T-helper 17 cell (primary cell): ENCODE measurements at places on chromosomes 3 and 15. TPM values are rescaled to one million over a fixed set of nuclear protein-coding genes. Genes with fewer than 3 reads are reported as not detected.

DNA sequence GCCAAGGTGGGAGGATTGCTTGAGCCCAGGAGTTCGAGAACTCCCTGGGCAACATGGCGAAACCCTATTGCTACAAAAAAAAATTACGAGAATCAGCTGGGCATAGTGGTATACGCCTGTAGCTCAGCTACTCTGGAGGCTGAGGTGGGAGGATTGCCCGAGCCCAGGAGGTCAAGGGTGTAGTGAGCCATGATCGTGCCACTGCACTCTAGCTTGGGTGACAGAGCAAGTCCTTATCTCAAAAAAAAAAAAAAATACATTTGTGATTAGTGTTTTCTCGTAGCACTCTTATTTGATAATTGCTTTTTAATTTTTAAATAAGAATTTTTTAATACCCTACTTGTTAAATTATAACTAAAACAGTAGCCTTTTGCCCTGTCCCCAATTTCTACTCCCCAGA lies 18.4 kb downstream of the IREB2 start:
- no peak for DNase-seq

DNA sequence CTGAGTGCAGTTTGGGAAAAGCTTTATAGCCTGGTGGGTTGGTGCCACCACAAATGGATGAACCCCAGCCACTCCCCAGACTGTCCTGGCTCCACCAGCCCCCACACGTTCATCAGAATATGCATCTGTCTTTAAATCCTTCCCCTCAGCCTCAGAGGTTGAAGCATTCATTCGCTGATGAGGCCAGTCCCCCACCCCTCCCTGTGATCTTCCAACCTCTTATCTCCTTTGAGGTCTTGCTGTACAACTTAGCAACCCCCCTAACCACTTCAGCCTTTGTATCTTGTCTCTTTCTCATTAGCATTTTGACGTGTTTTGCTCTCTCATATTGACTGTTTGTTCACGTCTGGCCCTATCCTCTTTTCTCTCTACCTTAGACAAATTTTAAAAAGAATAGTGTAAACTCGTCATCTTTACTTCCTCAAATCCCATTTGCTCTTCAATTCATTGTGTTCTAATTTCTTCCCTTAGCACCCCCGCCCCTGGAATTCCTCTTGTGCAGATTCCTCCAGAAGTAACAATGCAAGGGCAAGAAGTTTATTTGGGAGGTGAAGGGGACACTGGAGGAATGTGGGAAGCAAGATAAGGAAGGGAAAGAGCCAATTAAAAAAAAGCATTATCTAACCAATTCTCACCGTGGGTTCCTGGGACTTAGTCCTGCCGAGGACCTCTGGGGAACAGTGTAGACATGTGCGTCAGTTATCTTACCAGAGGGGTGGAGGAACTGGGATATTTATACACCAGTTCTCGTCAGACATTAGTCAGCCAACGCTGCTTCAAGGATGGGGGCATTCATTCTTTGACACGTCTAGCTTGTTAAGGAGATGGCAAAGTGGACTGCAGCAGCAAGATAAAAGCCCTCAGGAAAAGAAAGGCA lies 38.6 kb downstream of the MOBP start:
- no peak for DNase-seq

DNA sequence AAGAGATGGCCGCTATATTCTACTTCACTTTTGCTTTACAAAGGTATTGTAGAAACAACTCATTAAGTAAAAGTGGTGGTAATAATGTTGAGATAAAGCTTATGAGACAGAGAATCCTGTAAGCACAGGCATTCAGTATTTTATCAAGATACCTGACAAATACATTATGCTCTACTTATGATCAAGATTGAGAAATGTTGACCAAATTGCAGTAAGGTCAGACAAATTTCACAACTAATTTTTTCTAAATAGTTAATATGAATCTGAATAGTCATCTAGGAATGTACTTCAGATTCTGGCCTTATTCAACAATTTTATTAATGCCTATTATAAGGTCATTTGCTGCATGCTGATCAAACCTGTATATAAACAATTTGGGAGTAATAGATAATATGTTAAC lies 95.1 kb upstream of the MBNL1 start:
- no peak for DNase-seq

DNA sequence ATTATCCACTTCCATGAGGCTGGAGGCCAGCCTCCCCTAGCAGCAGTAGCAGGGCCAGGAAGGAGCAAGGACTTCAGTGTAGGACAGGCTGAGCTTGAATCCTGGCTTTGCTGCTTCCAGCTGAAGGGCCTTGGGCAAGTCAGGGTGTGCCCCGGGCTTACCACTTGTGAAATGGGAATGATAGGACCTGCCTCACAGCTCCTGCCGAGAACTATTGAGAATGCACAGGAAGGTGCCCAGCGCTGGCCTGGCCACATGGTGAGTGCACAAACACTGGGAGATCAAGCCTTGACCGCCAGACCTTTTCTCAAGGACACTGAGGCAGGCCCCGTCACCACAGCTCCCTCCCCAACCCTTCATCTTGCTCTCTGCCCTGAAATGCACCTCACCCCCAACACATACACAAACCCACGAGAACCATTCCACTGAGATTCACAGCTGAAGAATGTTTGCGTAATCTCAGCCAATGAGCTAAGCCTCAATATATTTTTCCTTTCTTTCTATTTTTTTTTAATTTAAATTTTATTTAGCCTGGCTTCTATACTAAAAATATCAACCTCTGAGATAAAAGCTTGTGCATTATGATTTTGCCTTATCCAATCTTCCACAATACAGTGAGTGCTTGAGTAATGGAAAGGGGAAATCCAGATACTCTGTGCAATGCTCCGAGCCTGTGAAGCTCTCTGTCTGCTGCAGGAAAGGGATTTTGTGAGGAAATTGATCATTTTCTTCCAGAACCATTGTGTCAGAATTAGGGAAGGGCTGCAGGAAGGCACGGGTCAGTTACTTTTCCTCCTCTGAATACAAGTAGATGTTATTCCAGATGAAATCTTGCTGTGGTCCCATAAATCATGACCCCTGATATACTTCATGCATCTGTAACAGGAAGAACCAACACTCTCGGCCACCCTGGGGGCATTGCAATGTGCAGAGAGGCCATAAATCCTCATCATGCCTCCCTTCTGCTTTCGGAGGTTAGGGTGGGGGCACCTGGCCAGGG lies 193.9 kb downstream of the TLE3 start:
- no peak for DNase-seq

DNA sequence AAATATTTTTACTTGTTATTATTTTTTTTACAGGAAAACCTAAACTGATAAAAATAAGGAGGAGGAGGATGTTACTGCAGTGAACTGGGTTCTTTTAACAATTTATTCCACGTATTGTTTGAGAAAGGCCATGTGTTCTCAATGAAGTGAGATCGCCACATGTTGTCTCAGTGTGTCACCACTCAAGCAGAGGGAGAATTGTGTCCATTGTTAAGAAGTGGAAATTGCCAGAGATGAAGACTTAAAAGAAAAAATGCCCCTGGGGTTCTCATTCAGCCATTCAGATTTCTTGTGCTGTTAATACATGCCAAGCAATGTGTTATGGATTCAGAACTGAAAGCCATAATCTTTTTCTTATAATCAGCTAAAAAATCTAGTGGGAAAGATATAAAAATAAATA lies 297.1 kb downstream of the NSUN3 start:
- DNase-seq: no peak

DNA sequence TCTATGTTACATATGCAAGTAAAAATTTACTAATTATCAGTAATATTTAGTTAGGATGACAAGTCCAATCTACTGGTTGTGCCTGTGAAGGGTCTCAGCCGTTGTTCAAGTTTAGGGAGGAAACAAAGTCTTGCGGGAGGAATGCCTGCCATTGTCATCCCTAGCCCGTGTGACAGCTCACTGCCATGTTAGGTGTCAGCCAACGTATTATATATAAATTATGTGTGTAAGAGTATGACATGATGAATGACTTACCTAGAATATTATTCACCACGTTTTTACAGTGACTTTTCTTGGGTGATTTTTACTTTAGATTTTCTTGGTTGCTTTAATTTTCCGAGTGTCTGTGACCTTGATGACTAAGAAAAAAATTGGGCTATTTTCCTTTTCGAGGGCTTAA lies 614.4 kb upstream of the MDFIC2 start:
- DNase-seq: no peak

DNA sequence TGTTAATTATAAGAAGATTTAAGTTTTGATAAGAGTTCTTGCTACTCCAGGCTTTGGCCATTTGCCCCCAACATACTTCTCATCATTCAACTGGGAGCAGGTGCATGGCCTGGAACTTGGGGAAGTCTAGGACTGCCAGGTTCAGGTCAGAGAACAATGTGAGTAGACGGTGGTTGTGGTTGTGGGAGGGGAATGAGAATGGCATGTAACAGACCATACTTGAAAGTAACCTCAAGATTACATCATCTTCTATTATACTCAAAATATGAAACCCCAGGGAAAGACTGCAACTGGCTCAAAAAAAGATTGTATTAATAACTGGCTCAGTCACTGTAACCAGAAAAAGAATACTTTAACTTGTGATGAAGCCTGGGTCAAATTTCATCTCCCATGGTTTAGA lies 364.9 kb upstream of the DPPA4 start:
- DNase-seq: no peak

DNA sequence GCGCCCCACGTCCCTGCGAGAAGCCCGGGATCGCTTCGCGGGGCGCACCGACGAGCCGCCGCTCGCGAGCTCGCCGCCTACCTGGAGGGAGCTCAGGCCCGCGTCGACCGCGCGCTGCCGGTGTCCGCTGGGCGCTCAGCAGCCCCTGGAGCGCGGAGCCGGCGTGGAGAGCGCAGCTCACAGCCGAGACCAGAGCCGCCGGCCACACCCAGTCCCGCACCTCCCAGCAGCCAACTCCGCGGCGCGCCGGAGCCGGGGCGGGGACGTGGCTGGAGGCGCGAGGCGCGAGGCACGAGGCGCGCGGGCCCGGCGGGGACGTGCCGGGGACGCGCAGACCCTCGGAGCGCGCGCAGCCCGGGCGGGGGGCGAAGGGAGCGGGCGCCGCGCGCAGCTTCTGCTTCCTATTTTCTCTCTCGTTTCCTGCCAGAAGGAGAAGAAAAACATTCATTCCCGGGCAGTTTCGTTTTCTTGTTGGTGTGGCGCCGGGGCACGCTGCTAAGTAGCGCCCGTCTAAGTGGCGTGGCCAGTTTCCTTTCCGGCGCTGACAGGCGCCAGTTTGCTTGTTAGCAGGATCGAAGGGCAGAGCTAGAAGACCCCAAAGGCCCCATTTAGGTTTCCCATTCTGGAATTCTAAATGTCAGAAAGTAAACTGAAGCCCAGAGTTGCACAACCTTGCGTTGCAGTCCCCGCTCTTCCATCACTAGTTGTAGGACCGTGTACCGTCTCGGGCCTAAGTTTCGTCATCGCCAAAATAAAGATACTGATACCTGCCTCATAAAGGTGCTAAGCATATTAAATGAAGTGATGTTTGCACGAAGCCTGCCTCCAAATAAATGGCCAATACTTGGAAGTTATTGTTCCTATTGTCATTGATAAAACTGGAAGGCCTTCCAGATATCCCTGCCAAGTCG lies at the start of gene GNB4:
GNB4 (minus strand) TSS at position 206 of the 911 bp plus-strand sequence. CDS start 25,270 bp downstream, outside the sequence.
- DNase-seq: peak; percentile 14

GRCh38 chr15:73028831-73029451 lies 23.3 kb upstream of the NEO1 start:
- no peak for DNase-seq

DNA sequence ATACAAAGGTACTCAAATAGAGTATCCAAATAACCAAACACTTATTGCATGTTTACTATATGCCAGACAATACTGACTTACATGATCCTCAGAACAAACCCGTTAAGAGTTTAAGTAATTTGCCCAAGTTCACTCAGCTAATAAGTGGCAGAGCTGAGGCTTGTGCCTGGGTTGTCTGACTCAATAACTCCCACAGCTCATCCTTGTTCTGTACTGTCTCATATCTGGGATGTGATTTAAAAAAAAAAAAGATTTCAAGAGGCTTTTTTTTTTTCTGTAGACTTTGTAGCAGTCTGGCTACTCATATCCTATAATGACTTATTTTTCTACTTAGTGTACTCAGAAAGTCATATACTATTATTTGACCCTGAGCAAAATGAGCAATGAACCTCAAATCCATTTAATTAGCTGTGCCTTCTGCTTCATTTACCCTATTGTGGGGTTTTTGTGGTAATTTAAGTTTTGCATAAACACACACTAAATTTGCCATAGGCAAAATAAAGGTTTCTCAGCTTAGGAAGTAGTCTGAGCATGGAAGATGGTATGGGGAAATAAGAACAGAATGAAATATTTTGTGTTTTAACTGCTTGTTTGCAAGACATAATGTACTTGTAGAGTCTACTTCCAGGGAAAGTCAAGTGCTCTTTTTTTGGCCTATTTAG lies 3.1 kb downstream of the NSUN3 start:
- no peak for DNase-seq

DNA sequence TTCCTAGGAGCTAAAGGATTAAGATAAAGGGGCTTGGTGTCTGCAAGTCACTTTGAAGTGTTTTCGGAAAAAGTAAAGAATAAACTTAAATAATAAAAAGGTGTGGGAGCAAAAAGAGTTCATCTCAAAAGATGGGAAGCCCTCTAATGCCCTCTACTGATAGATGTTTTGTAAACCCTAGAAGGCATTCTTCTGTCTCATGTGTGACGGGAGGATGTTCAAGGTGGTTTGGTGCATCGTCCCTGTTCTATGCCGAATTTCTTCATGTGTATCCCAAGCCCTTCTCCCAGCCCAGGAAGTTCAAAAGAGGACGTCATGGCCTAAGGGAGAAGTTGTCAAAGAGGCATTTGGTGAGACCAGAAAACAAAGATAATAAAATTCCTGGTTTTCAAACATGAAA lies 37.2 kb downstream of the CCK start:
- DNase-seq: no peak

The ACOX2 gene
- total RNA-seq: not detected

The STRIT1 gene
- not detected for total RNA-seq

The MYZAP gene
- 6.2 TPM for total RNA-seq

The FAM81A gene
- total RNA-seq: not detected

The KIAA1143 gene
- total RNA-seq: 28.7 TPM

The TM4SF1 gene
- not detected for total RNA-seq

The RBP2 gene
- not detected for total RNA-seq

The KBTBD12 gene
- total RNA-seq: not detected
